ENCODE measurements at places on chromosomes 1 and 21.

- no peak for DNase-seq
These were observed 9.7 kb downstream of the CELA2B start for GRCh38 chr1:15485636-15486035.

GRCh38 chr1:211924256-211924655 is 93.7 kb upstream of the LPGAT1 start:
- DNase-seq: no peak

DNA sequence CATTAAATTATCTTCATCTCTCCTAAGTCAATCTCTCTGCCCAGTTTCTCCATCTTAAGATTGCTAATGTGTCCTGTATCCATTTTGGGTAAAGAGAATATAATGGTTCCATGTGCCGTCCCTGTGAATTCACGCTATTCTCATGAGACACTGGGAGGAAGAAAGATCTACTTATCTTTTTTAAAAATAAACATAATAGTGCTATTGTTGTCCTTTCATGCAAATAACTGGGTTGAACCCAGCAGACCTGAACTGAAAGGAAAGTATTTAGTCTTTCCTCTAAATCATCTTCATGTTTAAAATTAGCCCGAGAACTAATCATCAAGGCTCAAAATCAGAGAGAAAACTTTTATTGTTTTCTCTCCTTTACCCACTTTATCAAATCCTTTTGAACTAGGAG is 22.4 kb downstream of the SLAMF1 start:
- no peak for DNase-seq

DNA sequence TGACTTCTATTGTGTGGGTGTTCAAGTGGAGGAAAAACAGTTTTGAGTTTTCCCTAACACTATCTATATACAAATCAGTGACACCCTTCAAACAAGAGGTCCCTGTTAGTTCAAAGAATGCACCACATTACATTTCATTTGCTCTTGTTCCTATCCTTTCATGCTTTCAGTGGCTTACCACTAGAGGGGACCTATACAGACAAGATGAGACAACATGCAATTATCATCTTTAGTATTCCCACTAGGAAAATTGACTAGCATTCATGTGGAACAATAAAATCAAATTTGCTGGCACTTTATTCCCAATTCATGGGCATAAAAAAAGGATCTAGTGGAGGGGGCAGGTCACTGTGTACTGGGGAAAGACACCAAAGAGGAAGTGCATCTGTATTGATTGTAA is 13.3 kb upstream of the SIPA1L2 start:
- no peak for DNase-seq

- DNase-seq: no peak
These were observed 11.0 kb upstream of the AVPR1B start for GRCh38 chr1:206128196-206128595.

DNA sequence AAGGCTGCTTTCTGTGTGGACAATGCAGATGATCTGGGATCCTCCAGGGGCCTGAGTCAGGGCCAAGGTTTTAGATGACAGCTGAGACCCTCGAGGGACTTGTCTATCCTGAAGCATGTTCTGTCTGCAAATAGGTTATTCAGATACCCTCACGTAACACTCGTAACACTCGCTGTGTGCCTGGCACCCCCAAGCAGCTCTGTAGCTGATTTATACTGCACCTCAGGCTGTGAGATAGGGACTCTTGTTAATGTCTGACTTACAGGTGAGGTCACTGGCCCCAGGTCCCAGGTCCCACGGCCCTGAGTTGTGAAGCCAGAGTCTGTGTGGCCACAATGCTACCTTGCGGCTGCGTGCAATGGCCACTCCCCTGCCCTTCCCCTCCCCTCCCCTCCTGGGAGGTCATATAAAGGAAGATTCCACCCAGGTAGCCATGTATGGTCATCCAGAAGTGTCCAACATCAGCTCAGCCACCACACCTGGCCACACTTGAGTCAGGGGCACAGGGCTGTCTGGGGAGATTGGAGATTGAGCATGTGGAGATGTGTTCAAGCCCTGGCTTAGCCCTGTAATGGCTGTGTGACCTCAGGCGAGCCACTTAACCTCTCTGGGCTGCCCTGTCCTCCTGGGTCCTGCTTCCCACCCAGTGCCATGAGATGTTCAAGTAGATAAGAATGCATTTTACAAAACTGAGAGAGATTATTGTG is 687.7 kb downstream of the MATN1 start:
- DNase-seq: no peak

Measured in activated CD4-positive, alpha-beta T cell treated with anti-CD3 and anti-CD28 coated beads, Interleukin-2, amount 50 U/mL, for 24 hours (primary cell).